ENCODE measurements at places on chromosomes 12 and 14.

GRCh38 chr14:26835979-26836570, 238.2 kb upstream of the NOVA1 start:
- DNase-seq = no peak

- DNase-seq = no peak
Measured at GRCh38 chr12:56081393-56082347, 1.7 kb downstream of the ERBB3 start.

- no peak for DNase-seq
Measured at GRCh38 chr14:76067536-76067935, 82.0 kb downstream of the IFT43 start.

DNA sequence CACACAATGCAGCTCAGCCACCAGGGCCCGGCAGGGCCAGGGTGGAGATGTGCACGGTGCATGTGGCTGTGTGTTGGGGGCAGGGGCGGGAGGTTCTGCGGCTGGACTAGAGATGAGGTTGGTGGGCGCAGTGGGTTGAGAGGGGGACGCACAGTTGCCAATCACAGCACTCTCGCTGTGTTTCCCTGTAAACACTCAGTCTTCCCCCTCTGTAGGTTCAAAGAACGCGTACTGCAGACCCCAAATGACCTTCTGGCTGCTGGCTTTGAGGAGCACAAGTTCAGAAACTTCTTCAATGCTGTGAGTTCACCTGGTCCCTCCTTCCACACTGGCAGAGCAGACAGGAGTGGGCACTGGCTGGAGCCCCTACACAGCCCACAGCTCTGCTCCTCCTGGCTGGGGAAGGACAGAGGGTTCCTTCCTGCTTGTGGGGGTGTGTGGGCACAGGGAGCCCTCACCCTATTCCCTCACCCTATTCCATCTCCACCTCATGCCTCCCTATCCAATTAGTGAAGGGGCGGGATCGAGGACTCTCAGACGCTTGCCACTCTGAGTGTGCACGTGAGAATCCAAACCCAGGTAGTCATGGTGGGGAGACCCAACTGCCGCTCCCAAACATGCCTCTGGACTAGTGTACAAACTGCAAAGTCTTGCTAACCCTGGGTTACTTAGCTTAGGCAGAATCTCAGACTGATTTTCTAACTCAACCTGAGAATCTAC, 17.8 kb downstream of the OTUB2 start:
- no peak for DNase-seq

DNA sequence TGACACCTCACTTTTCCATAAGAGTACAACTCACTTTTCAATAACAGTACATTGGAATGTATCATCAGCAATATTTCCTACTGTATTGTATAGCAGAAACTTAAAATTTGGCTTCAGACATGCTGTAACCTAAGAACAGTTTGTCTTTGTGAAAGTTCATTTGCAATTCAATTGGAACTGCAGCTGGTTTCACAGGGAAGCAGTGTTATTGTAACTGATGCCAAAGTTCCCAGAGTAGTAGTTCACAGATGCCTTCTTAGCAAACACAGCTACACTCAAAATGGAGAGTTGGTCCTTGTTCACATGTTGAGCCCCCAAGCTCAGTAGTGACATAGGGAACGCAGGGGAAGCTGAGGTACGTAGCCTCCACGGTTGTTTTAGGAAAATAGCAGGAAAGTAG, 23.3 kb downstream of the PPP1R36 start:
- no peak for DNase-seq

DNA sequence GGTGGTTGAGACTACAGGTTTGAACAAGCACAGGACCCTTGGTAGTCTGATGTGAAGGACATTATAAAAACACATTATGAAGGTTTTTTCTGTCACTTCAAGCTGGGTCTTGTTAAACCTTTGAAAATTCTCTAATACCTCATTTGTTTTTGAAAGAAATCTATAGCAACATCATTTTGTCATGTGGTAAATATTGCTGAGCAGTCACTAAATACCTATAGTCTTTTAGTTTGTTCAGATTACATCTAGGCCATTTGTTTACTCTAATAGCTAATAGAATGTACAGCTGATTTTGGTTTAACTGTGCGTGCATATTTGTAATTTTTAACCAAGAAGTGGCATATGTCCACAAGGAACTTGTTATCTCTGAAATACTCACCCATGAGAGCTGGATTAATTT, 2.9 kb downstream of the PPM1A start:
- DNase-seq = no peak

DNA sequence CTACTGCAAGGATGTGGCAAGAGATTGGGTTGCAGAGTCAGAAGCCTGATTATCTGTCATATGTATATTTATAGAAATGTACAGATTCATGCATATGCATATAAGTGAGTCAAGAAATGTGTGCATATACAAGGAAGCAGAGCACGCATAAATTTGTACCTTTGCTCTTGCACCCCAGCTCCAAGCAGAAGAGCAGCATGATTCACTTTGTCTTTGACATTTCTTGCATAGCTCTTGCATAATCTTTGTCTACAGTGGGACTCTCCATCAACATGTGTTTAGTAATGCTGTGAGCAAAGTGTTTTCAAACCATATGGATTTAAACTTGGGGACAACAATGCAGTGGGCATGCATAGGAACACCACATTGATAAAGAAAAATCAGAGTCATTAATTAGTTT, 330.7 kb upstream of the DCN start:
- no peak for DNase-seq

- no peak for DNase-seq
Measured at GRCh38 chr12:13652105-13652504, 329.3 kb downstream of the GRIN2B start.

- no peak for DNase-seq
Measured at GRCh38 chr14:26213846-26214575, 383.8 kb downstream of the NOVA1 start.

GRCh38 chr14:81252278-81252677, 31.5 kb upstream of the GTF2A1 start:
- DNase-seq = no peak
